ENCODE measurements at places on chromosomes 6 and 20. TPM values are rescaled to one million over a fixed set of nuclear protein-coding genes. Genes with fewer than 3 reads are reported as not detected.

The NRSN1 gene
- 27.9 TPM for total RNA-seq

- no peak for DNase-seq
Measured at GRCh38 chr6:47007657-47008396, 34.3 kb downstream of the ADGRF1 start.

GRCh38 chr6:43009124-43009523, 4.6 kb downstream of the MEA1 start:
- DNase-seq: no peak

The CDC5L gene
- total RNA-seq: 55.7 TPM

The RFX6 gene
- total RNA-seq: not detected

GRCh38 chr20:9402546-9402945, 111.8 kb upstream of the LAMP5 start:
- DNase-seq: no peak

All from occipital lobe (tissue), 3 donors.